ENCODE measurements at places on chromosomes 12 and 14. TPM values are rescaled to one million over a fixed set of nuclear protein-coding genes. Genes with fewer than 3 reads are reported as not detected.

ACVRL1 gene
- not detected for total RNA-seq

CCND2 gene
- 0.06 TPM for total RNA-seq

CDKL1 gene
- total RNA-seq = 157 TPM

INSM2 gene
- total RNA-seq = not detected

GNPNAT1 gene
- 66.5 TPM for total RNA-seq

CCDC198 gene
- not detected for total RNA-seq

CABP1 gene
- total RNA-seq = not detected

REM2 gene
- total RNA-seq = 0.37 TPM

PIANP gene
- not detected for total RNA-seq

OS9 gene
- 214 TPM for total RNA-seq

MMP17 gene
- total RNA-seq = 38.8 TPM

SLIRP gene
- total RNA-seq = 671 TPM

SYCP3 gene
- 0.14 TPM for total RNA-seq

IFI27L1 gene
- 9.9 TPM for total RNA-seq

OTX2 gene
- total RNA-seq = not detected

GPR84 gene
- total RNA-seq = not detected

ARHGEF25 gene
- 9.2 TPM for total RNA-seq

GCH1 gene
- 15.2 TPM for total RNA-seq

LTB4R2 gene
- 7.7 TPM for total RNA-seq

CMAS gene
- 30.3 TPM for total RNA-seq

STXBP6 gene
- total RNA-seq = 36.9 TPM

LMO3 gene
- not detected for total RNA-seq

SLC6A13 gene
- 0.17 TPM for total RNA-seq

CIROP gene
- total RNA-seq = not detected

TSPAN9 gene
- total RNA-seq = 3.2 TPM

KRT80 gene
- 36.0 TPM for total RNA-seq

NFATC4 gene
- 23.6 TPM for total RNA-seq

ADAM20 gene
- 0.17 TPM for total RNA-seq

GTF2A1 gene
- total RNA-seq = 32.0 TPM

CLEC1B gene
- total RNA-seq = not detected

SLC5A8 gene
- not detected for total RNA-seq

TAS2R19 gene
- 1.9 TPM for total RNA-seq

FOXG1 gene
- not detected for total RNA-seq

HSP90B1 gene
- 838 TPM for total RNA-seq

EML1 gene
- total RNA-seq = 9.7 TPM

IPO4 gene
- 38.9 TPM for total RNA-seq

ZDHHC22 gene
- total RNA-seq = not detected

SLC7A7 gene
- total RNA-seq = 1.1 TPM

PAPLN gene
- total RNA-seq = 0.92 TPM

Measured in NCI-H460 (cell line).